ENCODE measurements at places on chromosomes 2 and 18.

GRCh38 chr18:72652990-72653593 is 109.0 kb upstream of the CBLN2 start:
- DNase-seq = peak; percentile 14

DNA sequence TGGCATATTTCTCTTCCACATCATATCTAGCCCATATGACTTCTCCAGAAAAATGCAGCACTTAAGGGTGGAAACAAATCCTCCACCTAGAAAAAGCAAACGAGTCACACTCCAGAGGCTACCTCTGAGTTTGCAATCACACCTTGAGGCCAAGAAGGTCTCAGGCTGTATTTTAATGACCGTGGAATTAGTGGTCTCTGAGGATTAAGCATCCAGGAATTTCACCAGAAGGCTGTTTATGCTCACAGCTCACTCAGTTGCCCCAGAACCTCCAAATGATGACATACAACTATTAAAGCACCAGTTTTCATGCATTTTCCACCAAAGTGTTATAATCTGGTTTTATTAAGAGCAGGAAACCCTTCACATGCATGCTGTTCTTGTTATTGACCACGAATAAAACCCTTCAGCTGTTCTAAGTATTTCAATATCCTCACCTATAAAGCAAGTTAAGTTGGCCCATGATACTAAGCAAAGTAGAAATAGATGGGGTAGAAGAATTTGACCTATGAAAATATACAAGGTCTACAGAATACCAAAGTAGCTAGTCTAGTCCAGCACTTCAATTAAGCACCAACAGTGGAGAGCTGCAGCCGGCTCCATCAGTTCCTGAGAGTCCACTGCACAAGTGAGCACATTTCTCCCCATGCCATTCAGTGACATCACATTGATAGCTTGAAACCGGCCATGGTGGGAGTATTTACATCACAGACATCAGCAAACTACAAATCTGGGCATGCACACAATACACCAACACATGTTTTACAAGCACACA is 39.5 kb upstream of the SLC14A1 start:
- no peak for DNase-seq

- no peak for DNase-seq
These were observed 157.6 kb downstream of the ATAD2B start for GRCh38 chr2:23769364-23769763.

- no peak for DNase-seq
These were observed 530.7 kb downstream of the TMEM182 start for GRCh38 chr2:103292573-103292972.

- no peak for DNase-seq
These were observed 131.6 kb upstream of the FN1 start for GRCh38 chr2:215567504-215567903.

GRCh38 chr2:8592736-8593135 is 89.1 kb upstream of the ID2 start:
- no peak for DNase-seq
